Left renal pelvis (tissue), 4 donors: ENCODE measurements at places on chromosomes 3 and 15. TPM values are rescaled to one million over a fixed set of nuclear protein-coding genes. Genes with fewer than 3 reads are reported as not detected.

GRCh38 chr3:23743141-23743784, 62.5 kb upstream of the UBE2E1 start:
- no peak for DNase-seq

DNA sequence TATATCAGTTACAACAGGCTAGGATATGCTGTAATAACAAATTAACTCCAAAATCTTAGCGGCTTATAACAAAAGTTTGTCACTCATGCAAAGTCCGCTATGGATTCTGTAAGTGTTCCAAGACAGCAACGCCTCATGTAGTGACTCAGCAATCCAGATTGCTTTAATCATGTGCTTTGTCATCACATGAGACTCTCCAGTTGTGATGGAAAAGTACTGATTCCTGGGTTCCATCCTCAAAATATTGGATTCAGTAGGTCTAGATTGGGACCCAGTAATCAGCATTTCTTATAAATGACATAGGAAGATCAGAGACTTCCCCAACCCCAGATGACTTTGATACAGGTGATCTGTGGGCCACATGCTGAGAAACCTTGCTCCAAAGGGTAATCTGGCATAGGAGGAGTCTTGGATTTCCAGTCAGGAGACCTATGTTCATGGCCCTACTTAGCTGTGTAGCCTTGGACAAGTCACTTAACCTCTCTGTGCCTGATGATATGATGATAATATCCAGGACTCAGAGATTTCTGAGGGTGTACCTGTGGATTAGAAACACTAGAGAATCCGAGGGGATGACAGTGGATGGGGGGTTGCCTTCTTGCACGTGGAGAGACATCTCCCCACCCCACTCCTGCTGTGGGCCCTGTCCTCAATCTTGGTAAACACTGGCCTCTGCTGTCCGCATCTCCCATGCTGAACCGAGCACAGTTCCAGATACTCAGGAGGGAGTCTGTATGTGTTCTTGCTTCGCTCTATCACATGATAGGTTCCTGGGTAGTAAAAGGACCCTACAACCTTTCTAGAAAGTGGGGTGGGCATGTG, 65.5 kb downstream of the CORO2B start:
- no peak for DNase-seq

DNA sequence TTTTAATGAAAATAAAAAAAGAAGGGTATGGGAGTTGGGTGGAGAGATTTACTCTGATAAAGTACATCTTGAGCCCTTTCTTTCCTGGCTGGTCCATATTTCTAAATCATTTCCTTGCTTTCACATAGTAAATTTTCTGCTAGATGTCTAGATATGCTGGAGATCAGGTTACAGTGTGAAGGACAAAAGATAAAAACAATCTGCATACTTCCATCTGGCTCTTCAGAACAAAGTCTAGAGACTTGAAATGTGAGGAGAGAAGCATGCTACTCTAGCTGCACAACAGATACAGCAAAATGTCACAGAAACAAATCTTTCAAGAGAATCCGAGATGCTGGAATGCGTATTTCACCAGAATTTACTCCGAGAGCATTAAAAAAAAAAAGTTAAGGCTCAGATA, 42.2 kb downstream of the FOXP1 start:
- DNase-seq = no peak

DNA sequence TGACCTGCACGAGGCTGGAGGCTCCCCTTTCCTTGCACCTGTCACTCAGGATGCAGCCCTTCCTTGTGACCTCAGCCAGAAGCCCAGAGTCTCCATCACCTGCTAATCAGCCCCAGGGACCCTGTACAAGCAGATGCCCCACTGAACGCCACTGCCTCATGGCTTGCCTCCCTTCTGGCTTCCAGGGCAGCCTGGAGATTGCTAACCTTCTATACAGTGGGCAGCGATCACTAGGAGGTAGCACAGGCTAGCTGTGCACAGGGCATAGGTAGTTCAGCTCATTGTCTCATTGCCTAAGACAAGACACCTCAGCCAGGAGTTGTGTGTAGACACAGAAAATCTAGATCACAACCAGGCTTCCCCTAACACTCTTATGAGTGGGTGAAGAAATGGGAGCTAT, 49.3 kb downstream of the SSUH2 start:
- DNase-seq = no peak

- no peak for DNase-seq
Measured at GRCh38 chr3:16455001-16455400, 58.5 kb downstream of the RFTN1 start.

Gene FSD2
- polyA plus RNA-seq = 0.29 TPM

Gene STX19
- polyA plus RNA-seq = 0.26 TPM

DNA sequence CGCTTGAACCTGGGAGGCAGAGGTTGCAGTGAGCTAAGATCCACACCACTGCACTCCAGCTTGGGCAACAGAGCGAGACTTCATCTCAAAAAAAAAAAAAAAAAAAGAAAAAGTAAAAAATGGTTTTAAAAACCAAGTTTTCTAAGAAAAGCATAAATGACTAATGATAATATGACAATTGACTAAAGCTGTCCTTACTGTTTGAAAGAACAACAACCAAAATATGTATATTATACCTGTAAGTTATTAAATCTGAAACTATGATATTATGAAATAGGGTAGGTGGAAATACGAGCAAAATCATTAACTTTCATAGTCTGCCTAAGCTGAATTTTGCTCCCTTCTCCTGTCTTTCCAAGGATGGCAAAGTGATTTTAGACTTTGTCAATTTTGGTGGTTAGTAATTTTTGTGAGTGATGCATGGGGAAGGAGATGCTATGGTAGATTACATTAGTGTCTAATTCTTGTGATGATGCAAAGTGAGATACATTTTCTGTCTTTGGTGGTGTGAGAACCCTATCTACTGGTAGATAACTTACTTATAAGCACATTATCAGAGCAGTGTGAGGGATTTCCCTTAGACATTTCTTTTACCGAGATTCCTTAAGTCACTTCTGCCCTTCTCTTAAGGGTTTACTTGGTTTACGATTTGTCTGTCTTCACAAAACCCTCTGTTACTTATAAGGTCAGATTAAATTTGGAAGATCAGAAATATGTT, 10.6 kb upstream of the CHD2 start:
- no peak for DNase-seq

Gene LRRC28
- 33.7 TPM for polyA plus RNA-seq

GRCh38 chr3:127070776-127071175, 87.9 kb downstream of the PLXNA1 start:
- no peak for DNase-seq

DNA sequence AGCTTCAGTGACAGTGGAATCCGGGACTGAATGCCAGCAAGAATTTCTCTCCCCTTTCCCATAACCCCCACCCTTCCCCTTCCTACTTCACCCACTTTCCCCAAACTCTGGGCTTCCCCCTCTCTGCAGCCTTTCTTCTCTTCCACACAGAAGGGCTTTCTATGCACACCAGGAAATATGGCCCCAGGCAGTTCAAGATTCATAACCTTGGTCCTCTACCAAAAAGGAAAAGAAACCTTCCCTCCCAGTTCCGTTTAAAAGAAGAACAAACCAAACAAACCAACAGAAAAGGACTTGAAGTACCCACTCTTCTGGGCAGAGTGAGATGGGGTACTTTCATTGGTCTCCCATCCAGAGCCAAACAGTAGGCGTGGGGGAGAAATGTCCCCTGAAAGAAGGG, 68.8 kb upstream of the ABHD2 start:
- no peak for DNase-seq

- DNase-seq = no peak
Measured at GRCh38 chr3:133854264-133855001, 41.2 kb downstream of the RAB6B start.

DNA sequence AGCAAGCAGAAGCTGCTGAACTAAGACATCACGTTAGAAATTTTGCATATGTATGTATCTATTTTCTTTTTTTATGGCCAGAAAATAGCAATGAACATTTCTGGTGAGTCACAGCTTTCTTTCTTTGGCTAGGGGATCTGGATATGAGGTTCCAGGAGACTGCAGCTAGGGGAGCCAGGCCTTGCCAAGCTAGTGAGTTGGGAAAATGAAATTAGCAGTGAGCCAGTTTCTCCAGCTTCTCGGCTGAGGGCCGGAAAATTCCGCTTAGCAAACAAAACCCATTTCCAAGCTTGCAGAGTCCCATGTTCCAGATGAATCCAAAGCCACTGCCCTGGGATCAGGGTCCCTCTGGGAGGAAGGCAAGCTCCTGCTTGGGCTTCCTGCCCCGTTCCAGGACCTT, 137.6 kb downstream of the SRGAP3 start:
- no peak for DNase-seq

- no peak for DNase-seq
Measured at GRCh38 chr3:99864289-99864688, 46.6 kb downstream of the CMSS1 start.

Gene PIERCE2
- polyA plus RNA-seq = 2.9 TPM

GRCh38 chr15:50503144-50503543, 43.3 kb downstream of the USP50 start:
- DNase-seq = no peak

Gene MAP6D1
- not detected for polyA plus RNA-seq

DNA sequence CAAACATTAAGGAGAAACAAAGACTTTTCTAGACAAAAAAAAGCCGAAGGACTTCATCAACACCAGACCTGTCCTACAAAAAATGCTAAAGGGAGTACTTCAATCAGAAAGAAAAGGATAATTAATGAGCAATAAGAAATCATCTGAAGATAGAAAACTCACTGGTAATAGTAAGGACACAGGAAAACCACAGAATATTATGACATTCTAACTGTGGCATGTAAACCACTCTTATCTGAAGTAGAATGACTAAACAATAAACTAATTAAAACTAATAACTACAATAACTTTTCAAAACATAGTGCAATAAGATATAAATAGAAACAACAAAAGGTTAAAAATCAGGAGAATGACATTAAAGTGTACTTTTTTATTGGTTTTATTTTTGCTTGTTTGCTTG, 584.5 kb upstream of the CCDC54 start:
- DNase-seq = no peak

DNA sequence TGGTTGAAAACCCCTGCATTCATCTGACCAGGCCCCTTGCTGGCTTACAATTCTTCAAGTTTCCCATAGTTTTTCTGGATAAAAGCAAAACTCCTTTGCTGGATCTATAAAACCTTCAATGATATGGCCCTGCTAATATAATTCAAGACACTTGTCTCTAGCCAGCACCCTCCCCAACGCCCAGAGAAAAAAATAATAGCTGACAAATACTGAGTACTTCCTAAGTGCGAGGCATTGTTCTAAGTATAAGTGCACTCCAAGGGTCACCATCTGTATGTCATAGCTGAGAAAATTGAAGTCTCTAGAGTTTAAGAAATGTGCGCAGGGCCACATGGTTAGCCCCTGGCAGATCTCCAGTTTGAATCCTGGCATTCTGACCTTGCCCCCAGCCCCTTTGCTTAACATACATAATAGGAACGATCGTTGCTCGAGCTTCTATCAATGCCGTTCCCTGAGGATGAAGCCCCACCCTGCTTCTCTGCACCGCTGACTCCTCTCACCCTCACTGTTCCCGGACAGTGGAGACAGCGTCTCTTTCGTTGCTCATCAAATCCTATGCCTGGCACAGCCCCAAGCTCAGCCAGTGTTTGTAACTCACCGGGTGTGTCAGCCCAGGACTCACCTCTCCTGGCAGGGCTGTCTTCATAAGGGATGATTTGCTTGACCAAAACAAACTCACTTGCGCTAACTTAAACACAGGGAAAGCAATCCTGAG, 377.1 kb upstream of the PROK2 start:
- DNase-seq = no peak

Gene PARP3
- 19.2 TPM for polyA plus RNA-seq

GRCh38 chr3:139534992-139535879, 4.3 kb downstream of the RBP1 start:
- no peak for DNase-seq

Gene SCN11A
- polyA plus RNA-seq = 1.4 TPM

Gene GOLGA6L25
- polyA plus RNA-seq = not detected

DNA sequence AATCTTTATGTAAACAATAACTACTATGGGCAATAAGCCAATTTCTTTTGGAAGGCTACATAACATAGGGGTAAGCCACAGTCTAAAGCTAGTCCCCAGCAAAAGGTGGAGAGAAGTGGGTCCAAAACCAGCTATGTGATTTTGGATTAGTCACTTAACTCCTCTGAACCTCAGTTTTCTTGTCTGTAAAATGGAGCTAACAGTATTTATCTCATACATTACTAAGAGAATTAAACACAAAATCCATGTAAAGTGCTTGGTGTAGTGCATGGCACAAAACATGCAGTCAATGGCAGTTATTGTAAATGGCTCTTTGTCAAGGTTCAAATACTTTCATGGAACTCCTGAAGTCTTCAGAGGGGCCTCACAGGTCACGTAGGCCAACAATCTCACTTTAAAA, 13.3 kb downstream of the RFT1 start:
- no peak for DNase-seq

Gene MINAR1
- polyA plus RNA-seq = 0.91 TPM

Gene SPINT1
- polyA plus RNA-seq = 70.8 TPM

Gene GXYLT2
- 13.1 TPM for polyA plus RNA-seq

Gene DNAH12
- 0.89 TPM for polyA plus RNA-seq

DNA sequence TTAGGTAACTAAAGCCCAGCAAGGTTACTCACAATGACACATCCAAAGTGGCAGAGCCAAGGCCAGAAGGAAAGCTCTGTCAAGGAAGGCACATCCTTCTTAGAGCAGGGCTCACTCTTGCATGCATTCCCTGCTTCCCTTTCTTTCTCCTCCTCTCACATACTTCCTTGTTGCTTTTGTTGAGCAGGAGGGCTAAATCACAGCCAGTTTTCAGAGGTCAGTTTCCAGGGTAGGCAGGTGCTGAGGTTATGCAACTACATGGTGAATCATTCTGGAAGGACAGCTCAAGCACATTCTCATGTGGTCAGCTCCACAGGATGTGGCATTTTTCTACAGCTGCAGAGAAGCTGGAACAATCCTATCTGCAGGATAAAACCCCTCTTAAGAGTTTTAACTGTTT, 275.6 kb downstream of the ZNF621 start:
- no peak for DNase-seq

Gene ISLR
- 72.9 TPM for polyA plus RNA-seq

Gene ZCWPW2
- 1.8 TPM for polyA plus RNA-seq

Gene CKMT1B
- polyA plus RNA-seq = 2.4 TPM

Gene CHRNA3
- polyA plus RNA-seq = 1.5 TPM

GRCh38 chr15:97977734-97978133, 17.2 kb downstream of the ARRDC4 start:
- DNase-seq = no peak

- no peak for DNase-seq
Measured at GRCh38 chr15:57540736-57541135, 51.0 kb upstream of the MYZAP start.

DNA sequence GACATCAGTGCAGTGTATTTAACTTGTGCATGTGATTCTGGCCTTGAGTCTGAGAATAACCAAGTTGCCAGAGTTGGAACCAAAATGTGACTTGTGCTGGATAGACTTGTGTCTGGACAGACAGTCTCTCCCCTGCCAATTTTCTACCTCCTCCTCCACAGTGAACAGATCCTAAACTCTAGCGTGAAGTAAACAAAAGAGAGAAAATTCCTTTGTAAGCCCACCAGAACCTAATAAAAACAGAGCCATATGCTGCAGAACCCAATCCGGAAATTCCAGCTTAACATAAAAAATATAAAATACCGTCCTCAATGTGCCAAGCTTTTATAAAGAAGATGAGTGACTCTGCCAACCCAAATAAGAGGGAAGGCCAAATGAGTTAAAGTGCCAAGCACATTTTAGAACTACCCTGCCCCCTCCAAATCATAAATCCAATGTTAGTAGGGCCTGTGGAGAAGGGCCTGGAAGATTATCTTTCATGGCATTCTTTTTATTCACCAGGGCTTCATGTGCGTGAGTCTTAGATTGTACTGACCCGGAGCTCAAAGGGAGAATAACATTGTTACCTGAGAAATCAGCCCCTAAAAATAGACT, 344.6 kb upstream of the PROK2 start:
- no peak for DNase-seq

- no peak for DNase-seq
Measured at GRCh38 chr15:33131552-33132232, 62.8 kb downstream of the FMN1 start.

Gene COL8A1
- 9.4 TPM for polyA plus RNA-seq

GRCh38 chr15:74038707-74039655, 43.4 kb downstream of the GOLGA6A start:
- DNase-seq = no peak
